ENCODE measurements at places on chromosomes 7 and 10. TPM values are rescaled to one million over a fixed set of nuclear protein-coding genes. Genes with fewer than 3 reads are reported as not detected.

CADPS2 gene
- total RNA-seq: not detected

DNA sequence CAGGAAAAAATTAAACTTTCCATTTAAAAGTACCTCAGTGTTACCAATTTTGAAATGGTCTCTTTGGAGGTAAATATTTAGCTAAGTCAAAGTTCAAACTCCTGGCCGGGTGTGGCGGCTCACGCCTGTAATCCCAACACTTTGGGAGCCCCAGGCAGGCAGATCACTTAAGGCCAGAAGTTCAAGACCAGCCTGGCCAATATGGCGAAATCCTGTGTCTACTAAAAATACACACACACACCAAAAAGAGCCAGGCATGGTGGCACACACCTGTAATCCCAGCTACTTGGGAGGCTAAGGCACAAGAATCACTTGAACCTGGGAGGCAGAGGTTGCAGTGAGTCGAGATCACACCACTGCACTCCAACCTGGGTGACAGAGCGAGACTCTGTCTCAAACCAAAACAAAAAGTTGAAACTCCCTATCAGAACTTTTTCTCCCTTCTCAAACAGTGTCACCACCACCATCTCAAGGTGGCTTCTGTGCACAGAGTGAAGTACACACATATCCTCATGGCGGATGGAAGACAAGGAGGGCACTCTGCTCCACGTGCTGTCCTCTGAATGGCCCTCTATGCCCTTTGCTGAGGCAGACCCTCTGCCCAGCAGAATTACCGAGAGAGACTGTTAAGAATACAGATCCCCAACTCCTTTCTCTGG, 11.7 kb upstream of the PIK3CG start:
- no peak for DNase-seq

DNA sequence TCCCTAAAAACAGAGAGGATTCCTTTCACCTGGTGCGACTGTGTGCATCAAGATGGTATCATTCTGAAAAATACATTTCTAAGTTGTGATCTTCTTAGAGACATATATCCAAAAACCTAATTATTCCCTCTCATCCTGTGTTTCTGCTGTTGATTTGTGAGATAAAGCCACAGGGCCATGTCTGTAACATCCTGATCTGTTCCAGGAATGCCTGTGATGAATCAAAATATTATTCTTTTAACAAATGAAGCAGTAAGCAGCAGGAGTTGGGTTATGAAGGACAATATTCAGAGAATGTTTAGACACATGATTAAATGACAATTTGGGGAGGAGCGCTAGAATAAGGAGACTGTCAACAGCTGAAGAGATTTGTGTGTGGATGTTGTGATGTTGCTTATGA, 731.4 kb downstream of the KCNMA1 start:
- no peak for DNase-seq

GRCh38 chr7:44460325-44460724, 30.1 kb downstream of the NUDCD3 start:
- DNase-seq: peak; percentile 73

DNA sequence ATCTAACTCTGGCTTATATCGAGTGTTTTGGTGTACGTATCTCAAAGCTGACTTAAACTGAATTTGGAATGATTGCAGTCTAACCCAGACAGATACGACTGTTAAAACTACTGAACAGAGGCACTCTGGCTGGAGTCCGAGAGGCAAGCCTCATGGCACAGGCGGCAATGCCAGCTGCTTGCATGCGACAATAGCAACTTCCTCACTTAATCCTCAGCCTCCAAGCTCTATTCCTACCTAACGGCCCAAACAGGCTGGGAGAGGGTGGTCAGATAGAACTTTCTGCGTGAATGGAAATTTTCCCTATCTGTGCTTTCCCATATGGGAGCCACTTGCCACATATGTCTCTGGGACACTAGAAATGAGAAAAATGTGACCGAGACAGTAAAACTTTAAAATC, 292.0 kb upstream of the KLF6 start:
- no peak for DNase-seq

DNA sequence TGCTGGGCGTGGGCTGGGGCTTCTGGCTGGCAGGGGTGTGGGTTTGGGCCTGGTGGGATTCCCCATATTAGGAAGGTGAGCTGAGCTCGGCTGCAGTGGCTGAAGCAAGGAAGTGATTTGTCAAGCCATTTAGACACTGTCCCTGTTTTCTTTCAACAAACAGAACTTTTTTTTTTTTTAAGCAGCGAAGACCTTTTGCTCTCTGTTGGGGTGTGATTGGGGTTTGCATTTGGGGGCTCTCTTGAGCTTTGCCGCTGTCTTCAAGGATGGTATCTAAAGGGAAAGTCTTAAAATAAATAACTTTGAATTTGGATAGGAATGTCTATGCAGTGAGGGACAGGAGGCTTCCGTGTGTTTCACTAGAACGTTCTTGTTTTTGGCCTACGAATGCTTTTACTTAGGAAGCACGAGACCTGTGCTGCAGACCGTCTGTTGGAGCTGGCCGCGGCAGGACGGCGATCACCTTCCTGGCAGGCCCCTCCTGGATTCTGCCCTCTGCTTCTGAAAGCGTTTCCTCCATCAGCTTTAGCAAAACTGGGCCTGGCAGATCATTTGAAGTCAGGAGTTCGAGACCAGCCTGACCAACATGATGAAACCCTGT, 43.9 kb downstream of the FOXK1 start:
- no peak for DNase-seq
